Activated CD4-positive, CD25-positive, alpha-beta regulatory T cell (primary cell): ENCODE measurements at places on chromosomes 16 and 17.

GRCh38 chr17:10618202-10618635 is 38.9 kb downstream of the MYH3 start:
- no peak for DNase-seq

GRCh38 chr16:74264811-74265210 is 31.8 kb upstream of the PSMD7 start:
- no peak for DNase-seq

DNA sequence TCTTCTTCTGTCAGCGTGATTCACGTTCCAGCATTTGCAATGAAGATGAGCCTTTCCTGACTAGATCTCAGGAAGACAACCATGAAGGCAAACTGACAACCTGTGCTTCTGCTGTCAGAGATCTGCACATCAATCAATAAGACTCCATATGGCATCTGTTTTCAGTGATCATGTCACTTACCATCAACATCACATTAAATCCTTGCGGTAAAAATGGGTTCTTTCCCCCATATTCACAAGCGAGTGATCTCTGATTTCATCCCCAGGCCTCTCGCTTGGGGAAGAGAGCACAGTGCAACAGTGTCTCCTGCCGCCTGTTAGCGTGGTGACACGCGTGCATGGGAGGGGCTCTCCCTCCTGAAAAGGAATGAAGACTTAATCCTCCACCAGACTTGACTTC is 11.1 kb downstream of the NACA2 start:
- DNase-seq, result no peak

DNA sequence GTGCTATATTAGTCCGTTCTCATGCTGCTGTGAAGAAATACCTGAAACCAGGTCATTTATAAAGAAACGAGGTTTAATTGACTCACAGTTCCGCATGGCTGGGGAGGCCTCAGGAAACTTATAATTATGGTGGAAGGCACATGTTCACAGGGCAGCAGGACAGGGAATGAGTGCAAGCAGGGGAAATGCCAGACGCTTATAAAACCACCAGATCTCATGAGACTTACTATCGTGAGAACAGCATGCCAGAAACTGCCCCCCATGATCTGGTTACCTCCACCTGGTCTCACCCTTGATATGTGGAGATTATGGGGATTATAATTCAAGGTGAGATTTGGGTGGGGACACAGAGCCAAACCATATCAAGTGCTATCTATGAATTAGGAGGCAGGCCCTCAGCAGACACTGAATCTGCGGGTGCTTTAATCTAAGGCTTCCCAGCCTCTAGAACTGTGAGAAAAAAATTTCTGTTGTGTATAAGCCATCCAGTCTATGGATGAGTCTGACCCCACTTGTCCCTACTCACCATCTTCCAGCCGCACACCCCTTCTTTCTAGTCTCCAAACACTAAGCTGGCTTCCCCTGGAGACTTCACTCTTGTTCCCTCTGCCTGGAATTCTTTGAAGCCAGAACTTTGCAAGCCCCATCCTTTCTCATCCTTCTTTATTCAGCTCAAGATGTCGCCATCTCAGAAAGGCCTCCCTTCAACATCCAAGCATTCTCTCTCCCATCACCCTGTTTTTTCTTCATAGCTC is 772 bp upstream of the NUP93 start:
- no peak for DNase-seq

DNA sequence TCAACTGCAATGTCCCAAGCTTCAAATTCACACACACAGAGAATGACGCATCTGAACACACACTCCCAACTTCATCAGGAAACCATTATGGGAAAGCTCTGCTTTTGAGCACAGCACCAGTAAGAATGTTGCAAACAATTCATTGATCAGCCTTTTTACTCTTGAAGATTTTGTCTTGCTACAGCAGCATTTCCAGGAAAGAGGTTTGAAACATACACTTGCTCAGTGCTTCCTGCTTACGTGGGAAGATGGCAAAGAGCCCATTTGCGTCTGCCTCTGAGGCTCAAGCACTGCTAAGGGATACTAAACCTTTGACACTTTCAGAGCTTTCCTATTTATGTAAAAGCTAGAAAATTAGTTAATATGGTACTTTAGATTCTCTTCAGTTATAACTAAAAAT is 77.2 kb upstream of the MON1B start:
- no peak for DNase-seq

DNA sequence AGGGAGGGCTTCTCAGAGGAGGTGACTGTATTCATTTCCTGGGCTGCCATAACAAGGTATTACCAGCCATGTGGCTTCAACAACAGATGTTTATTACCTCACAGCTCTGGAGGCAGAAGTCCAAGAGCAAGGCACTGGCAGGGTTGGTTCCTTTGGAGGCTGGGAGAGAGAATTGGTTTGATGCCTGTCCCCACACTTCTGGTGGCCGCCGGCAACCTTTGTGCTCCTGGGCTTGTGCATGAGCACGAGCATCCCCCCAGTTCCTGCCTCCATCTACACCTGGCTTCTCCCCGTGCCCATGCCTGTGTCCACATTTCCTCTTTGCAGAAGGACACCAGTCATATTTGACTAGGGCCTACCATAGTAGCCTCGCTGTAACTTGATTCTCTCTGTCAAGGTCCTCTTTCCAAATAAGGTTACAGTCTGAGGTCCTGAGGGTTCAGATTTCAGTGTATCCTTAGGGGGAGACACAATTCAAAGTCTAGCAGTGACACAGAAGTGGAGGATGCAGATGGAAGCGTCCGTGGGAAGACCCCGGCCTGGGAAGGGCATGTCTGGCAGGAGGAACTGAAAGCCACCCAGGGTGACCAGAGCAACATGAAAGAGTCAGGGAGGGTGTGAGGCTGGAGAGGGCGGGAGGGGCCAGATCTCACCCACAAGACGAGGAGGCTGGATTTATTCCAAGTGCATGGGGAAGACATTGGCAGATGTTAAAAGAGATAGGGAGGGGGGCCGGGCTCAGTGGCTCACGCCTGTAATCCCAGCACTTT is 188.2 kb upstream of the HSBP1 start:
- no peak for DNase-seq

GRCh38 chr16:78396673-78397072 is 297.2 kb downstream of the WWOX start:
- DNase-seq, result no peak

DNA sequence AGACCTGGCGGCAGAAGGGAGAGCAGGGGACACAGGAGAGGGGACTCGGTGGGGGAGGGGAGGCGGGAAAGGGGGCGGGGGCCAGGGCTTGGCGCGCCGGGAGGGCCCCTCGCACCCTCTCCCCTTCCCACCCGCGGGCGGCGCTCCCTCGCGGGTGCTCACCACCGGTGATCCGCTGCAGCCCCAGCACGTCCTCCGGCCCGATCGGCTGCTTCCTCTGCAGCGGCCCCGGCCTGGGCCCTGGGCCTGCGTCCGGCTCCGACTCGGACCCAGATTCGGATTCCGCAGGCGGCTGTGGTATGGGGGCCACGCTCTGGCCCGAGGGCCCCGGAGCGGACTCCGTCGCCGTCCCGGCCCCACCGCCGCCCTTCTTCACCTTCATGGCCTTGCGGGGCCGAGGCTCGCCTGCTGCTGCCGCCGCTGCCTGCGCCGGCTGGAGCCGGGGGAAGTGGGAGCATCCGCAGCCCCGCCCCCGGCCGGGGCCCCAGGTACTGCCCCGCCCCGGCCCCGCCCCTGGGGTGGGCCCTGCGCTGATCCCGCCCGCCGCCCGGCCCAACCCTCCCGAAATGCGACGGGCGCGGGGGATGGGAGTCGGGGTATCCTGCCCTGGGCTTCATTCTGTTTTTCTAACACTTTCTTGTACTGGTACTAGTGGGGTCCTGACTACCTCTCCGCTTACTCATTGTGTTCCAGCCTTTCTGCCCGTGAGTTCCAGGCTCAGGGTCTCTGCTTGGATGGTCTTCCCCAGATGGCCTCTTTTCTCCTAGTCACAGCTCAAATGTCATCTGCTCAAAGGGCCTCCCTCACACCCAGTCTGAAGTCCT is at the start of gene UNC119:
TSS of gene UNC119 (minus strand) at position 449 of the 824 bp plus-strand sequence. CDS start at position 382, 67 bp downstream.
- DNase-seq, result peak; percentile 62

GRCh38 chr17:66523378-66524200 is 221.2 kb downstream of the PRKCA start:
- no peak for DNase-seq

DNA sequence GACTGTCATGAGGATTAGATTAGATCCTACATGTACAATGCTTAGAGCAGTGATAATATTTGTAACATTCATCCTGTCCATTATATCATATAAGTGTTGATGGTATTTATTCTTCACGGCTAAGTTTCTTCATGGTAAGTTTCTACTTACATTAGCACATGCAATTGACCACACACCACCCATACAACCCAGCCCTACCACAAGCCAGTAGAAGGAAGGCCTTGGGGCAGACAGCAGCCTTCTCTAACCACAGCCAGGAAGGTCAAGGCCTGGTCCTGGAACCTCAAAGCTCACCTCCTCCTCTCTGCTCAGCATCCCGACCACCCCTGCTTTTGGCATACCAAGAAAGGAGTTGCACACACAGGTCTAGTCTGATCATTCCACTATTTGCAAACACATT is 245.2 kb upstream of the SDK2 start:
- DNase-seq, result no peak

GRCh38 chr16:10688291-10688690 is 6.4 kb downstream of the TEKT5 start:
- no peak for DNase-seq

- no peak for DNase-seq
Measured at GRCh38 chr17:58301504-58302150, 20.9 kb upstream of the MPO start.

DNA sequence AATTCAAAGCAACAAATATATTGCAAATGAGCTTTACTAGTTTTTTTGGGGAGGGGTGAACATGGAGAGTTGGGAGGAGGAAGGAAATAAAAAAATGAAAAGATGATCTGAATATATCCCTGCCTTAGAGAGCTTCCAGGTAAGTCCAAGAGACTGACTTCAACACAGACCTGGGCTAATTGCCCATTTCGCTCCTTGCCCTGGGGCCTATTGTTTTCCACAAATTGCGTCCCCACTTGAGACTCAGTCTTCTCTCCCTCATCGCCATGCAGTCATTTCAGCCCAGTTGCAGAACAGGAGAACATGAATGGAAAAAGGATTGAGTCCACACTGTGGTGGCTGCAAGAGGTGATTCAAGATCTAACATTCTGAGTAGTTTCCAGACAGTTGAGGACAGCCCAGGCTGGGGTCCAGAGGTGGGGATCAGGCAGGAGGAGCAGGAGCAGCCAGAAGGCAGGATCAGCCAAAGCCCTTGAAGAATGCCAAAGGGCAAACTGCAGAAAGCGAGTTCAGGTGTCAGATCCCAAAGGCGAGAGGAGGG is 21.6 kb upstream of the TOB1 start:
- no peak for DNase-seq

DNA sequence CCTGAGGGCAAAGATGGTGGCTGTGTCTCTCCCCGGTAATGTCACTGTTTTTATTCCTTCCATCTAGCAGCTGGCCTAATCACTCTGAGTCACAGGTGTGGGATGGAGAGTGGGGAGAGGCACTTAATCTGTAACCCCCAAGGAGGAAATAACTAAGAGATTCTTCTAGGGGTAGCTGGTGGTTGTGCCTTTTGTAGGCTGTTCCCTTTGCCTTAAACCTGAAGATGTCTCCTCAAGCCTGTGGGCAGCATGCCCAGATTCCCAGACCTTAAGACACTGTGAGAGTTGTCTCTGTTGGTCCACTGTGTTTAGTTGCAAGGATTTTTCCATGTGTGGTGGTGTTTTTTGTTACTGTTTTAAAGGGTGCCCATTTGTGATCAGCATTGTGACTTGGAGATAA is 5.5 kb upstream of the RAPGEFL1 start:
- no peak for DNase-seq

- no peak for DNase-seq
Measured at GRCh38 chr16:68369168-68369567, 58.3 kb downstream of the PRMT7 start.

DNA sequence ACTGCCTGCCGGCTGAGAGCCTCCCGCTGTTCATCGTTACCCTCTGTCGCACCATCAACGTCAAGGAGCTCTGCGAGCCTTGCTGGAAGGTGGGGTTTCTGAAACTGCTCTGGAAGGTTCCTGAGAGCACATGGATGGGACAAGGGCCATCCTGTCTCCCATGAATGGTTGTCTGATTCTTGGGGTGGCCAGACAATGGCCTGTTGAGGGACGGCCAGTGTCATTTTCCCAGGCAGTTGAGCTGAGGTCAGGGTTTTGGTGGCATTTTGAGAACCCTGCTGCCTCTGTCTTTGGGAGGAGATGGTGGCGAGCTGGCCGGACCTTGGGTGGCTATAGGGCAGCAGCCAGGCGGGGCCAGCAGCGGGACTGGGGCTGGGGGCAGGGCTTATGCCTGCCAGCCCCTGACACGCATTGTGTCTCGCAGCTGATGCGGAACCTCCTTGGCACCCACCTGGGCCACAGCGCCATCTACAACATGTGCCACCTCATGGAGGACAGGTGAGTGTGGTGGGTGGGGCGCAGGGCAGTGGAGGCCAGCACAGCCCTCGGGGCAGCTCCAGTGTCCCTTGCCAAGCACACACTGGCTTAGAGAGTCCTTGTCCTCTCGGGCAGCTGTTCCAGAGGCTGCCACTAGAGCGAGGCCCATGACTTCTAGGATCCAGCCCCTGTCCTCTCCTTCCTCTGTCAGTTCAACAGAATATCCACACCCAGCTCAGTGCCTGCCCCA is 9.1 kb downstream of the TSC2 start:
- DNase-seq, result no peak

- peak; percentile 48 for DNase-seq
Measured at GRCh38 chr16:11094075-11094856, 149.9 kb downstream of the CLEC16A start.

DNA sequence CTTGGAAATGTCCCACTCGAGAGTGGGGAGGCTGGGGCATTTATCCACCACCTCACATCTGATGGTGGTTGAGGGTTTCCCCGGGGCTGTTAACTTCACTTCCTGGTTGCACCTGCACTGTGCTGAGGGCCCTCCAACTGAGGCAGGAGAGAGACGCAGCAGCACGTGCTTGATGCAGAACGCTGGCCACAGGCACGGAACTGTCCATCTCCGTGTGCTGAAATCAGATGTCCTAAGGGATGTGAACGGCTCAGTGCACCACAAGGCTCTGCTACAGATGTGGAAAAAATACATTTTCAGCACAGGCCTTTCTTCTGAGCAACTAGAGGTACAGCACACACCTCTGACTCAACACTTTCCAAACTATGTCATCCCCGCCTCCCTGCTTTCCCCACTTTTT is 114.8 kb upstream of the C16orf82 start:
- DNase-seq, result no peak

DNA sequence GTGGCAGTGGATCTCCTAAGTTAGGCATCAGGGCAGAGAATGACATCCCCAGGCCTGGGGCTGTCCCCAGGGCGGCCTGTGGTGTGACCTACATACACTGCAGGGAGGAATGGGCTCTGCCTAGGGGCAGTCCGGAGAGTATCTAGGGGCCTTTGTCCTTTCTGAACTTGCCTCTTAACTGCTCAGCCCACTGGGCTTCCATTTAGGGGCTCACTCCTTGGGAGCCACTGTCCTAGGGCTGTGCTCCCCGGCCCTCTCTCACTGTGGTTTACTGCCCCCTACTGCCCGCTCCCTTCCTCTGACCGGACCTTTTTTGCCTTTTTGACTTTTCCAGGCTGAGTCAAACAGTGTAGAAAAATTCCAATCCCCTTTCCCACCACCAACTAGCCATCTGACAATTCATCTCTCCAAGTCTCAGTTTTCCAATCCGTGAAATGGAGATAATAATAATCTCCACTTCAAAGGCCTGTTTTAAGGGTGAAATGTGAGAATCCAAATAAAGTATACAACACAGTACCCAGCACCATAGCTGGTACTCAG is 66.8 kb downstream of the DNAH3 start:
- peak; percentile 25 for DNase-seq

- no peak for DNase-seq
Measured at GRCh38 chr17:11535231-11535630, 63.0 kb upstream of the DNAH9 start.
